Cardiac atrium fibroblast (primary cell): ENCODE measurements at places on chromosomes 5 and 9. TPM values are rescaled to one million over a fixed set of nuclear protein-coding genes. Genes with fewer than 3 reads are reported as not detected.

Gene MYMK
- not detected in 2 replicates for total RNA-seq

Gene SLC6A7
- not detected in 2 replicates for total RNA-seq

Gene CDK9
- total RNA-seq, result 41.8 and 48.0 TPM in 2 replicates

Gene GALNT12
- 0.54 and 0.65 TPM in 2 replicates for total RNA-seq

Gene MYOZ3
- total RNA-seq, result 0.54 TPM in 1 of 2 replicates, not detected in the other

Gene OR1Q1
- not detected in 2 replicates for total RNA-seq

Gene WNT8A
- not detected in 2 replicates for total RNA-seq

Gene FOXI1
- total RNA-seq, result not detected in 2 replicates

Gene PCDHB10
- 0.16 and 0.18 TPM in 2 replicates for total RNA-seq

Gene UHRF2
- 23.8 and 31.4 TPM in 2 replicates for total RNA-seq

Gene RNF183
- not detected in 2 replicates for total RNA-seq

Gene PTCH1
- total RNA-seq, result 8.3 and 9.0 TPM in 2 replicates

Gene PDE6A
- not detected in 2 replicates for total RNA-seq

Gene POLR1E
- total RNA-seq, result 20.8 and 26.4 TPM in 2 replicates

Gene ELAVL2
- total RNA-seq, result 0.49 TPM in 1 of 2 replicates, not detected in the other

Gene CAMK4
- total RNA-seq, result 0.18 and 0.97 TPM in 2 replicates

Gene ABHD17B
- total RNA-seq, result 8.7 and 10.0 TPM in 2 replicates

Gene C5orf58
- not detected in 2 replicates for total RNA-seq

Gene GPX8
- 133 and 140 TPM in 2 replicates for total RNA-seq

Gene PSAT1
- total RNA-seq, result 179 and 182 TPM in 2 replicates

Gene SLCO6A1
- total RNA-seq, result not detected in 2 replicates

Gene BARHL1
- not detected in 2 replicates for total RNA-seq

Gene F2RL2
- 2.9 and 7.5 TPM in 2 replicates for total RNA-seq

Gene SUB1
- total RNA-seq, result 144 and 172 TPM in 2 replicates

Gene IRX4
- not detected in 2 replicates for total RNA-seq

Gene BHMT2
- total RNA-seq, result 1.5 TPM in 1 of 2 replicates, not detected in the other

Gene PFN3
- total RNA-seq, result not detected in 2 replicates

Gene RPL35
- 2,321 and 2,334 TPM in 2 replicates for total RNA-seq

Gene ENTREP1
- total RNA-seq, result 0.81 TPM in 1 of 2 replicates, not detected in the other

Gene FGF18
- 0.49 TPM in 1 of 2 replicates, not detected in the other for total RNA-seq

Gene GARNL3
- total RNA-seq, result 0.81 and 3.2 TPM in 2 replicates

Gene ACOT12
- total RNA-seq, result 0.72 TPM in 1 of 2 replicates, not detected in the other

Gene FAM221B
- not detected in 2 replicates for total RNA-seq

Gene PCA3
- not detected in 2 replicates for total RNA-seq

Gene ZFP2
- under 0.01 and 0.18 TPM in 2 replicates for total RNA-seq

Gene DOK3
- total RNA-seq, result under 0.01 and 2.3 TPM in 2 replicates

Gene FAM153A
- total RNA-seq, result not detected in 2 replicates

Gene FASTKD3
- 10.7 and 11.8 TPM in 2 replicates for total RNA-seq

Gene FIBCD1
- 0.36 and 0.65 TPM in 2 replicates for total RNA-seq
